HT1080 (cell line): ENCODE measurements at places on chromosomes 6 and 20. TPM values are rescaled to one million over a fixed set of nuclear protein-coding genes. Genes with fewer than 3 reads are reported as not detected.

- DNase-seq = peak; percentile 56
These were observed 117.1 kb upstream of the EEF1E1 start for GRCh38 chr6:8219352-8219943.

DNA sequence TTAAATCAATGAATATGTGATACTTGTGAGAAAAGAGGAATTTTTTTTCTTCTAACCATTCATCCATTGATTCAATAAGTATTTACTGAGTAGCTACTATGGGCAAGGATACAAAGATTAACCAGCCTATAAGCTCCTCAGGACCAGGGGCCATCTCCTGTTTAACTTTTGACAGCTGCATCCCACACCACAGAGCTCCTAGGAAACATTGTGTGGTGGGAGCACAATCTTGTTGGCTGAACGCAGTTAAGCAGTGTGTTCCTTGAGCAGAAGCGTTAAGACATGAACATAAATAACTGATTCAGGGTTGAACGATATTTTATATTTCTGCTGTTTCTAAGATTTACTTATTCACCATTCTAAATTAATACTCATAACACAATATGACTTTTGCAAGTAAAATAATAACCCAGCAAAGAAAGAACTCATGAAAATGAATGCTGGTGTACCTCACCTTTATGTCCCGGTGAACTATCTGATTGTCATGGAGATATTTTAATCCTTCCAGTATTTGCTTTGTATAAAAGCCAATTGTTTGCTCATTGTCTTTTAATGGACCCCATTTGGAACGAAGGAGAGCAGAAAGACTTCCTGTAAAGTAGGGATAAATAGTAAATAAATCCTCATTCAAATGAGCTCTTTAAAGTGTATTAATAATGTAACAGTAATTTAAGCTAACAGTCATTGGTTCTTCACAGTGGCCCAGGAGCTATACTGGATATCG, 62.6 kb upstream of the MAP7 start:
- DNase-seq = no peak

- DNase-seq = peak; percentile 53
These were observed 1.8 kb downstream of the RNF144B start for GRCh38 chr6:18388942-18389341.

GRCh38 chr6:21003780-21004541, 469.7 kb downstream of the CDKAL1 start:
- peak; percentile 80 for DNase-seq

GRCh38 chr6:117740605-117741004, 65.3 kb downstream of the NUS1 start:
- DNase-seq = no peak

- peak; percentile 98 for DNase-seq
These were observed 49.0 kb upstream of the RNF24 start for GRCh38 chr20:4064144-4064909.

- DNase-seq = no peak
These were observed 234.9 kb downstream of the ERMARD start for GRCh38 chr6:169986171-169986847.

DNA sequence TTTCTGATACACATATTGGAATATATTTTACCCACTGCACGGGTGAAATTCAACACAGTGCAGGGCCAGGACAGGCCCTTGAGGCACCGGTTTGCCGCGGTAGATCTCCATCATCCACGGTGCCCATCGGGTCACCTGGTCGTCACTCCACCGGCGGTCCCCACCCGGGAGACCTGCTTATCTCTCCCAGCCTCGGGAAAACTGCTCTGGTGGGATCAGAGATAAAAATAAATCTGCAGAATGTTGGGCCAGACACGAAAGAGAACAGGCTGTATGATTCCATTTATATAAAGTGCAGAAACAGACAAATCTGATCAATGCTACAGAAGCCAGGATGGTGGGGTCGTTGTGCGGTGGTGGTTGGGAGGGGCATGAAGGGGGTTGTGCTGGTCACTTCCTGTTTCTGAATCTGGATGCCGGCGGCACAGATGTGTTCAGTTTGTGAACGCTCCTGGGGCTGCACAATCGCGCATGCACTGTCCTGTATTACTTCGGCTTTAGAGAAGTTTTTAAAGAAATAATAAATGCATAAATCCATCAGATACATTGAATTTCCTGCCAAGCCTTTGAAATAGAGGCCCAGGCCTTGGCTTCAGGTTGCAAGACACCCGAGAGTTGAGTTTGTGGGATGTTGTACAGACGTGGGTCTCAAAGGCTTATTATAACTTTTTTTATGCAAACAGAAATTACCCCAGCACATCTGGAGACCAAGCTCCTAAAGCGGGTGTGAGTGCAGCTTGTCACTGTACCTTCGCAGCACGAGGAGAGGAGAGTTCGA, 54.3 kb downstream of the ANKRD60 start:
- DNase-seq = no peak

DNA sequence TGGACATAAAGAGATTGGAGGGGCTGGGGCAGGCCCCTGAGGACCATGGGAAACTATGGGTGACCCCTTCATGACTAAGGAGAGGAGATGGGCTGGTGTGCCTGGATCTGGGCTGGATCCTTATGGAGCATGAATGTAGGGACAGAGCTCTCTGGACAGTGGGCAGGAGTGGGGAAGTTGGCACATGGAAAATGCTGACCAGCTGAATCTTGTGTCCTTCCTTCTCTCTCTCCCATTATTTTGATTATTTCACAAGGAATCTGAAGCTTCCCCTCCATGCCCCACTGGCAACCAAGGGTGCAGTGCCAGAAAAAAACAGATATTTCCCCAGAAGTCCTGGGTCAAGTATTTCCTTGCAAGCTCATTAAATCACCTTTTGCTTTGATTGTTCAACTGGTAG, 175.2 kb downstream of the DHX35 start:
- no peak for DNase-seq

GRCh38 chr6:2881423-2881822, 21.7 kb downstream of the SERPINB9 start:
- DNase-seq = no peak

- DNase-seq = no peak
These were observed 147.8 kb downstream of the EDN3 start for GRCh38 chr20:59448196-59448595.

DNA sequence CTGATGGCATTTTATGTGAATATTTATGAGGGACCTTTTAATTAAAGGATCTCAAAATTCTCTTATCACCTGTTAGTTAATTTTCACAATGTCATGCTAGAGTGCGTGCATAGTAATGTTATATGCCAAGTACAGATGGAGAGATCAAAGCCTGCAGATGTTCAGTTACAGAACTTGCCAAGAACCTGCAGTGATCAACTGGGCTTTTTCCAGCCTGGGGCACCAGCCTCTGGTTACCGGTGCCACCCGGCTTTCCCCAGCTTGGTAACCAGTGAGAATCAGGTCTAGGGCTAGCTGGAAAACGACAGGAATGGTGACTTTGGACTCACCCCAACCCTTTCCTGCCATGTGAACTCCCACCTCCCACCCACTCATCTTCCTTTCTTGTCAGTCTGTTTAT, 91.8 kb downstream of the CAP2 start:
- no peak for DNase-seq

GRCh38 chr6:111792241-111792640, 81.0 kb downstream of the FYN start:
- no peak for DNase-seq

- DNase-seq = no peak
These were observed 121.2 kb downstream of the MAP3K7 start for GRCh38 chr6:90465686-90466085.

GRCh38 chr6:166556863-166557322, 29.6 kb downstream of the RAMACL start:
- peak; percentile 99 for DNase-seq

MDFI gene
- 40.3 and 45.8 TPM in 2 replicates for total RNA-seq

TRDN gene
- not detected in 2 replicates for total RNA-seq

HLA-B gene
- total RNA-seq = 11.8 and 15.4 TPM in 2 replicates
